ENCODE measurements at places on chromosomes 1 and 21.

DNA sequence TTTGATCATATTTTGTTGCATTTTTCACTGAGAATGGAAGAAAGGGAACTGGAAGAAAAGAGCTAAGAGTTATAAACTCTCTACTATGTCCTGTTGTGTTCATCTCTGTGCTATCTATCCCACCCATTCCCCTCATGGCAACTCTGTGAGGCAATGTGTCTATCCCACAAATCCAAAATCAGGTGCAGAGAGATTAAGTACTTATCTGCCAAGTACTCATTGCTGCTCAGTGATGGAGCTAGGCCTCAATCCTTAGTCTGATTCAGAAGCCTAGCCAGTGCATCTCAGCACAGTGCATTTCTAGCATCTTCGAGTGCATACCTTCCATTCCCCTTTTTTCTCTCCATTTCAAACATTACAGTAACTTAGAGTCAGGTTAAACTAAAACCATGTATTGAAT, 270.6 kb downstream of the TPR start:
- DNase-seq: no peak

GRCh38 chr1:41846625-41847405, 71.9 kb downstream of the HIVEP3 start:
- no peak for DNase-seq

- no peak for DNase-seq
These were observed 1.5 kb downstream of the FRRS1 start for GRCh38 chr1:99764909-99765308.

GRCh38 chr1:170044187-170044586, 30.3 kb downstream of the KIFAP3 start:
- DNase-seq: peak; percentile 25

DNA sequence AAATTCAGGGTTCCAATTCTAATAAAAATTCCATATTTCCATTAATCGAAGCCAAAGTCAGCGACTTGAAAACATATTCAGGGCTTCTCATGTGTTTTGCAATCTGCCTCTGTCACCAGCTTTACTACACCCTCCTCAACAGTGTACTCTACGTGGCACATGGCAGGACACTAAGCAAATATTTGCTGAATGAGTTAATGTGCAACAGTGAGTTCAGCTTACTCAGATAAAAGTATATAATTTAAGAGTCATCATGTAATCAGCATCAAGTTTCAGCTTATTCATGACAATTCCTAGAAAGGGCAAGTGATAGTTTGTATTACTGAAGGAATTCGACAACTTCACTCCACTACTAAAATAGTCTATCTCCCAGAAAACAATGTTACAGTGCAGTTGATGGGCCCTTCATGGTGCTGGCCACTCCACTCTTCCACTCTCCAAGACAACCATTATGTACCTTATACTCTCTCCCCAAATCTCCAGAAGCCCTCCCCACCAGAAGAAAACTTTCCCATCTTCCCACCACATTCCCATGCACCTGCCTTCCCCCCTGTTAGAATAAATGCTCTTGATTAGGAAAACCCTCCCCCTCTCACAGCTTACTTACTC, 97.3 kb downstream of the TTLL7 start:
- DNase-seq: peak; percentile 41

GRCh38 chr21:34352556-34352955, 11.2 kb upstream of the KCNE2 start:
- DNase-seq: no peak

GRCh38 chr1:235074523-235075047, 54.1 kb downstream of the TOMM20 start:
- DNase-seq: peak; percentile 78

- no peak for DNase-seq
These were observed 40.7 kb upstream of the GPR37L1 start for GRCh38 chr1:202081992-202082391.

- no peak for DNase-seq
These were observed 141.6 kb downstream of the MIS18A start for GRCh38 chr21:32137266-32137665.

DNA sequence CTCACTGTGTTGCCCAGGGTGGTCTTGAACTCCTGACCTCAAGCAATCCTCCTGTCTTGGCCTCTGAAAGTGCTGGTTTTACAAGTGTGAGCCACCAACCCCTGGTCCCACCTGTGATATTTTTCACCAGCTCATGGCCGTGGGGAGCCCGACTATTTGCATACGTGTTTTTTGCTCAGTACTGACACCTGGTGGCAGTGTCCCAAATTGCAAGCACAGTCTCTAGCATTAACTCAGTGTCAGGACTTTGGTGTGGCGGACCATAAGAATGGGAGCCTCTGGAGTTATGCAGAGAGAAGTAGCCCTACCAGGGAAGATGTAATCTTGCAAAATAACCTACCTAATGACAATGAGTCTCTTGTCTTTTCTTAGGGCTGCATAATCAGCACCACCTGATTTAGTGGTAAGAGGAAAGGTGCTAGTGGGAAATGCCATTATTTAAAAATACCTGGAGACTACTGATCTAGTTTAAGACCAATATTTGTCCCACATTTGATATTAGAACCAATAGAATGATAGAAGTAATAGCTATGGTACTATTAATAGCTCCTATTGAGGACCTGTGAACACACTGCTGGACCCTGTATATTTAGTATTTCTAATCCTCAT, 305.4 kb downstream of the DISC1 start:
- DNase-seq: no peak

DNA sequence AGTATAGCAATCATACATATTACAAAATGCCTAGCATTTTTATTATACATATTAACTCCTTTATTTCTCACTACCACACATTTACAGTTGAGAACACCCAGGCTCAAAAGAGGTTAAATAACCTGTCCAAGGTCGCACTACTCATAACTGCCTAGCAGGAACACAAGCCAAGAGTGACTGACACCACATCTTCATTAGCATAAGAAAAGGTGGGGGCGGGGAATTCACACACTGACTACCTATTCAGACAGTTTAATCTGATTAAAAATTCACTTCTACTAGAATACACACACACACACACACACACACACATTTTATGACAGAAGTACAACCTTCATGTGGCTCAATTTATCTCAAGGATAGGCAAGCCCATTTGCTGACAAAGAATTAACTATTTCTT, 77.8 kb upstream of the CACHD1 start:
- no peak for DNase-seq

DNA sequence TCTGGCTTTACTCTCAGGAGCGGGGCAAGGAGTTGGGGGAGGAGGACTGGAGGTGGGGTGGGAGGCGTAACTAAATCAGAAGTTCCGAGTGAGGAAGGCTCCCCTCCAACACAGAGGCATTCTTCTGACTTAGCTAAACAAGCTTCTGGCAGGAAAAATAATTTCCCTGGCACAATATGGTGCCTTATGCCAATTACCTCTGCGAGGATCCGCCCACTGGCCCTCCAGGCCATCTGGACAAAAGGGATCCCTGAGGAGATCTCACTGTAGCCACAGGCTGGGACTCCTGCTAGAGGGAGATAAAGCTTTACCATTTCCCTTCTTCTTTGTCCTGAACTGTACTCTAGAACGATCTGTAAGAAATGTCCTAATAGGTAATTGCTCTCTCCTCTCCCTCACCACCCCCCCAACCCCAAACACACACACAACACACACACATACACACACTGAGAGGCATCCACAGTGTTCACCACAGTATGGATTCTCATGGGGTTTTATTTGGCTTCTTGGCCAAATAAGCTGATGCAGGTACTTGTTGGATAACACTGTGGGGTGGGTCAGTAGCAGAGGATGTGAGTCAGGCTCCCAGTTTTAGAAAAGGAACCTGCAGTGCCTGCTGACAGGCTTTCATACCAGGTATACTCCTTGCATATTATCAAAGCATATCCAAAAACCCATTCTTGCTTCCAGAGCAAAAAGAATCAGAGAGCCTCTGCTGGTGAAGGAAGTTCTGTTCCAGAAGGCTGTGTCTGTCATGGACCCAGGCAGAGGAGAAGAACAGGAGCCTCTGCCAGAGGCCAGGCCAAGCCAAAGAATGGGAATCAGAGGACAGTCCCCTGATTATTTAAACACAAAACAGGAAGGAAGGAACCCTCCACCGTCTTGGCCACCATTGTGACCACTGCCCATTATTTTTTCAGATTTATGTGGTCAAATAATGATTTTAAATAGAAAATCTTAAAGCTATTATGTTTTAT, 169.1 kb downstream of the C1orf21 start:
- no peak for DNase-seq

DNA sequence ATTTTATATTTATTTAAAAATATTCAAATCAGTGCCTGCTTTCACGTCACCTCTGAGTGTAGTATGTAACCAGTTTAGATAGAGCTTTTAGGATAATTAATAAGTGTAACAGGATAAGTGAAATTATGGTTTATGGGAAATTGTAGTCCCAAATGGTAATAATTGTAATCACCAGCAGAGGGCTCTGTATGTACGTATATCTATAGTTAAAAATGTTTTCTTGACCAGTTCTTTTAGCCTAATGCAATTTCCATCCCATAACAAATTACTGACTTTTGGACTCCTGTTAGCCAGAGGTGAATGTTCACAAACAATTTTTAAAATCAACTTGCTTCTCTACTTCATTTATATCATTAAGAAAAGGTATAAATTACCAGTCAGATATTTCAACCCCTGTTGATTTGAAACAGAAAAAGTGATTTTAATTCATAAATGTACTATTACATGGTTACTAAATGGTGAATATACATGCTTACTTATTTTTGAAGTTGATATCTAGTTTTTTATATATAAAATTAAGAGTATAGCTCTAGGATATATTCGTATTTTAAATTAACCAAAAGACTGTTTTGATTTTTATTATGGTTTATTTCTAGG, 25.3 kb downstream of the SLC30A7 start:
- DNase-seq: no peak

DNA sequence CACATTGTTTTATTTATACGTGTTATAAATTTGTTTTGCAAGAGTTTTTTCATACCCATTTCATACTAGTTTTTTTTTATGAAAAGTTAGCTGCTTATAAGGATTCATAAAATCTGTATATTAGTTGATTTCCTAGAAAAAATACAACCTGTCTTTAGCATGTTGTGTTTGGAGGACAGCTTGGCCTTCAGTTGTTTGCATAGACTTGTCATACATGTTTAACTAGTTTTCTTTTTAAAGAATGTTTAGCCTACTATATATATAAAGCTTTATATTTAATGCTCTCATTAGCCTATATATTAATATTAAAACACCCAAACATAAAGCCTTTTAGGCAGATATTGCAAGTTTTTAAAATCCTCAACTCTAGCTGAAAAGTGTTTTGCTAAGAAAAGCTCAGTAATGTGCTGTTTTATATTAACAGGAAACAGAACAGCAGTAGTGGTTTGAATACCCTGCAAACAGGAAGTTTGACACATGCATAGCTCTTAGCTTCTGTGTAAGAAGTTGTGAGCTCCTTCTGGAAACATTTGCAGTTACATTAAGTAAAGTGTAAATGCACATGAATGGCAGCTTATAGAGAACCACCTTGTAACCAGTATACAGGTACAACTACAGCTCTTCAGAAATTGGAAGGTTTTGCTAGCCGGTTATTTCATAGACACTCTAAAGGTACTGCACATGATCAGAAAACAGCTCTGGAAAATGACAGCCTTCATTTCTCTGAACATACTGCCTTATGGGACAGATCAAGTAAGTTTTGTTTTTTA, at the start of gene PRKACB:
Gene PRKACB (plus strand): TSS at position 476 of the 770 bp plus-strand sequence. CDS start 91 bp downstream, at position 567.
- DNase-seq: no peak

DNA sequence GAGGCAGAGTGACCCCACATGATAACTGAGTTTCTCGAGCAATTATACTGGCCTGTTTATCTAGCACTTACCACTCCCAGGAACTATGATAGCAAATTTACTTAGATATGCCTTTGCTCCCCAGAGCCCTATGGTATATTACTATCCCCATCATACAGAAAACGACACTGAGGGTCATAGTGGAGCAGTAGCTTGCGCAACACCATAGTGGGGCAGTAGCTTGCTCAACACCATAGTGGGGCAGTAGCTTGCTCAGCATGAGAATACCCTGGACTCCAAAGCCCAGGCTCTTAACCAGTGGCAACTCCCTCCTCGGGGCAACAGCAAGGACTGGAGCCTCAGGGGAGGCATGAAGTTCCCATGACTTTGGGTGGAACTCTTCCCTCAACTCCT, 211.9 kb downstream of the NPHP4 start:
- DNase-seq: no peak

GRCh38 chr21:46286648-46287002, 483 bp downstream of the YBEY start:
- no peak for DNase-seq

DNA sequence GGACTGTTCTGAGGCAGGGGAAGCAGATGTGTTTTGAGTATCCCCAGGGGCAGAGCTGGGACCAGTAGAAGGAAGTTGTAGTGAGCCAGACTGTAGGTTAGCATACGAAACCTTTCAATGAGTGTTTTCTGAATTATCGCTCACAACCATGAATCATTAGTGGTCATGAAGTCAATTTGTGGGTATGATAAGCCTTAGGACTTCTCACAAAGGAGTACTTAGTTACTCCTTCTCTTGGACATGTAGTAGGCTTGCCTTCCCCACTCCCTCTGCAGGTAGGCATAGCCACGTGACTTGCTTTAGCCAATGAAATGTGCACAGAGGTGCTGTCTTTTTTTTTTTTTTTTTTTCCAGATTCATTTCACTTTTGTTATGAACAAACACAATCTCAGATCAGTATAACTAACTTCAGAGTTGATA, 23.9 kb upstream of the FAAH start:
- no peak for DNase-seq

DNA sequence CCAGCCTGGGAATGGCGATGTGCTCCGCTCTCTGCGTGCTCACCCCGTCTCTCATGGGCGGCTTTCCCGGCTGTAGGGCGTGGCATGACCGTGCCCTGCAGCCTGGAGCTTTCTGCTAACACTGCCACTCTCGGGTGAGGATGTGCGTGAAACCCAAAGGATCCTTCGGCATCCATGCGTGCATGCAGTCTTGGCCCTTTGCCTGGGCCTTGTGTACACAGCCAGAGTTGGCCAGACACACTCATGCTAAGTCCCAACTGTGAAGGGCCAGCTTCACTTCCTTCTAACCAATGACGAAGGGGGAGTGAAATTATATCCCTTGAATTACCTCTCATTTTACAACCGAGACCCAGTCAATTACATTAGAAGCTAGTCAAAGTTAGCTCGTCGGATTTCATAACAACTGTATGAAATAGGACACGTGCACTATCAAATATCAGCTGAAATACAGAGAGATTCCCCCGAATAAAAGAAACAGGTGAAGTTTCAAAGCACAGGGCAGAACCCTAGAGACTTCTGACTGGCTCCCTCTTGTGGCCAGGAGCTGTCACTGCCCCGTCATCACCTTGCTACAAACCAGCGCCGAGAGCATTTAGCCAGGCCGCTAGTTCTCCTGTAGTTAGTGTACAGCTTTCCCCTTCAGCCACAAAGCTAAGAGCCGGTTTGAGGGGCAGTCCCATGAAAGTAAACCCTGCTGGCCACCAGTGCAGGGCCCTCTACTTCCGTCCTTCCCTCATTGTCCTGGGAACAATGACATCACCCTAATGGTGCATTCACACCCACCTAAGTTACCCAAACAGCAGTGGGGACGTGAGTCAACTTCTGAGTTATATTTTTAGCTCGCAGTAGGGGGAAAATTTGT, 63.4 kb upstream of the COA6 start:
- DNase-seq: no peak

- no peak for DNase-seq
These were observed 866 bp upstream of the FNDC5 start for GRCh38 chr1:32871364-32872191.

- no peak for DNase-seq
These were observed 744.2 kb downstream of the USP25 start for GRCh38 chr21:16473988-16474387.

Data from GM04503 (cell line).